Skin of body (tissue), 3 donors: ENCODE measurements at places on chromosomes 12 and 14.

DNA sequence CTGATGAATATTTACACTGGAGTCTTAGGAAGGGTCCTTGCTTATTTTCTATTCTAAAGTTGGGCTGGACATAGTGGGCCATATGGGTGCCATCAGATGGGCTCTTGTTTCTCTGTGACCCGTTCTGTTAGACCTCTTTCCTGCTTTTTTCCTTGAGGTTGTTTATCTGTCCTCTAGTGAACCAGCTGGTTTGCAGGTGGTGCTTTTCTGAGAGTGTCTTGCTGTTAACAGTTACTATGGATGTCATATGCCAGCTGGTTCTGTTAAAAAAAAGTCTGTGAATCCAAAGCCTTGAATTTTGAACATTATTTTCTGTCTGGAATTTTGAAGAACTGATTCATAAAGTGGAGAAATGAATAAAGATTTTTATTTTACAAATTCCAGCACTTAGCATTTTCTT lies 29.2 kb downstream of the ZC3H14 start:
- no peak for DNase-seq

- DNase-seq = no peak
Measured at GRCh38 chr14:69710378-69710777, 56.6 kb upstream of the SRSF5 start.

DNA sequence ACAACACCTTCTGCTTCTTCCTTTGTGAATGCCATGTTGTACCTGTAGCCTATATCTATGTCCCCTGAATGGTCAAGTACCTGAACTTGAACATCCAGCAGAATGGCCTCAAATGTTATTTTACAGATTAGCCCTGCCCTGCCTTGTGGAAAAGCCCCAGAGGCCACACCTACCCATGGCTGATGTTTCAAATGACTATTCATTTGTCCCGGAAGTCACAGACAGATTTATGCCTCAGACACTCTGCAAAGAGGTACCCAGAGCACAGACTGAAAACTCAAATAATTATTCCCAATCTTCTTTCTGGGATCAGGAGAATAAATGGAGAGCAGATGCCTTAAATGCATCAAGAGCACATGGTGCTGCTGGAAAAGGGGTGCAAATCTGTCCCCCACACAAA lies 13.0 kb upstream of the DPF3 start:
- DNase-seq = no peak

DNA sequence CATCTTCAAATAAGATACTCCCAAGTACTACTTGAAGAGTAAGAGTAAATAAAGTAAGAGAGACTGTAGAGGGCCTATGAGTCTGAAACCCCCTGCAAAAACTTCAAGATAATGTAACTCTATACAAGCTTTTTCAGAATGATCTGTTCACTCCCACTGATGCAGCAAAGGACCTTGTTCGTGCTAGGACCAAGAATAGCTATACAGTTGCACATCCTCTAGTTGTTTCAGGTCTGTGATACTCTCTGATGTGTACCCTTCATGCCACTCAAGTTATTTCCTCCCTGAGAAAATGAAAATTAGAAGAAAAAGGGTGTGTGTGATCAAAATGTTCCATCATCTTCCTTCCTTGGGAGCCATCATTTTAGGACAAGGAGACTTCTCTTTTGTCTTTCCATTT lies 204.4 kb downstream of the ALX1 start:
- no peak for DNase-seq

DNA sequence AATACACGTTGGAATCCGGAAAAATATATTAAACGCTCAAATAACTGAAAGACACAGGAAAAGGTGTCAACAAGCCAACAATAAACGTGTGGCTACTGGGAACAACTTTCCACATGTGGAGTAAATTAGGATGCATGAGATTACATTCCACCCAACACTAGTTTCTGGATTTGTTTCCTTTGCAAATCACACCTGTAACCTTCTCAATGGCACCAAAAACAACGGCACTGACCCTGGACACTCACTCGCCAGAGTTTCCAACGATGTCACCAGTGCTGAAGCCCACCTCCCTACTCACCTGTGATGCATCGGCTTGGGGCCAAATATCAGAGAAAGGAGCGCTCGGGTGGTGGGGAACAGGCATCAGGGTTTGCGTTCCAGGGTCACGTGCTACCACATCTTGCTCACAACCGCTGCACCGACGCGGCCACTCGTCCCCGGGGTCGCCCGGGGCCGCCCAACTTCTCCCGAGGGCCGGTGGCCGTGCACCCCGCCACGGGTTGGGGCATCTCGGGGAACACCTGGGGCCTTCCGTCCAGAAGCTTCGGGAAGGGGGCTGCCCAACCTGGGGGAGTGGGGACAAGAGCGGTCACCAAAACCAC lies 629 bp downstream of the PRDM4 start:
- DNase-seq = no peak

DNA sequence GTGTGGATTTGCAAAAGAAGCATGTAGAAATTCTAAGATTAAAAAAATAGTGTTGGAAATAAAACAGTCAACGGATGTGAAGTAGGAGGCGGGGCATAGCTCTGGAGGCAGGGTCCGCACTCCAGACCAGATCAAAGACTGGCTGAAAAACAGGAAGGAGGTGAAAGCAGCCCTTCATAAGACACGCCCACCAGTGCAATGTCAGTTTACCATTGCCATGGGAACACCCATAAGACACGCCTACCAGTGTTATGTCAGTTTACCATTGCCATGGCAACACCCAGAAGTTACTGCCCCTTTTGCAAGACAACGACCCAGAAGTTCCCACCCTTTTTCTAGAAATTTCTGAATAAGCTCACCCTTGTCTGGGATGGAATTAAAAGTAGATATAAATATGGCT lies 87.1 kb downstream of the FZD10 start:
- DNase-seq = no peak

- no peak for DNase-seq
Measured at GRCh38 chr12:85663631-85664030, 172.6 kb downstream of the RASSF9 start.

GRCh38 chr14:36028218-36028617 lies 148.3 kb downstream of the PTCSC3 start:
- no peak for DNase-seq

- no peak for DNase-seq
Measured at GRCh38 chr12:106893451-106893850, 62.3 kb upstream of the TMEM263 start.
